ENCODE measurements at places on chromosomes 5 and 9.

- DNase-seq = no peak
Observed at GRCh38 chr9:68914751-68915150, 99.2 kb downstream of the PRKACG start.

- no peak for DNase-seq
Observed at GRCh38 chr5:8770431-8770830, 775.4 kb downstream of the SEMA5A start.

- DNase-seq = no peak
Observed at GRCh38 chr5:82811490-82811889, 265.7 kb downstream of the TMEM167A start.

GRCh38 chr9:137277329-137278041, at the start of gene TOR4A:
Gene TOR4A (plus strand): TSS chr9:137277726. CDS start chr9:137278690, 964 bp downstream.
- DNase-seq = no peak

GRCh38 chr9:69370430-69370829, 45.4 kb downstream of the ENTREP1 start:
- DNase-seq = no peak

DNA sequence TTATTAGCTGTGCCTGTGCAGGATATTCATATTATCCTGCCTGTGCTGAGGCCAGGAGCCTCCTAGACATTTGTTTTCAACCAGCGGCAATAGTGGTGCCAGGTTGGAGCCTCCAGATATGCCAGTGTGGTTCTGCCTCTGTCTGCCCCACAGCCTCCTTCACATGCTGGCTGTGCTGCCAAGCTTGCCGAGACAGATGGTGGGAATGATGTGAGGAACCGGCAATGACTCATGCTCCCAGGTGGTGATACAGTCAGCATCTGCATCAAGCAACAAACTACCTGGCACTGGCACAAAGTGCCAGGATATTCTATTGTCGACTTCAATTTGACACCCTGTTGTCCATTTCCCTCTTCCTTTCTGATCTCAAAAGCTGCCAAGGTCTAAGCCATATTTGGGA, 285.7 kb downstream of the CHSY3 start:
- DNase-seq = no peak

GRCh38 chr5:35502206-35502605, 115.5 kb upstream of the SPEF2 start:
- no peak for DNase-seq

DNA sequence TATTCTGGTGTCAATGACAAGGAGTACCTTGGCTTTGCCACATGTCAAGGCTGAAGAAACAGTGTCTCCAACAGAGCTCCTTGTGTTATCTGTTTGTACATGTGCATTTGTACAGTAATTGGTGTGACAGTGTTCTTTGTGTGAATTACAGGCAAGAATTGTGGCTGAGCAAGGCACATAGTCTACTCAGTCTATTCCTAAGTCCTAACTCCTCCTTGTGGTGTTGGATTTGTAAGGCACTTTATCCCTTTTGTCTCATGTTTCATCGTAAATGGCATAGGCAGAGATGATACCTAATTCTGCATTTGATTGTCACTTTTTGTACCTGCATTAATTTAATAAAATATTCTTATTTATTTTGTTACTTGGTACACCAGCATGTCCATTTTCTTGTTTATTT, 19.8 kb downstream of the CD274 start:
- no peak for DNase-seq

DNA sequence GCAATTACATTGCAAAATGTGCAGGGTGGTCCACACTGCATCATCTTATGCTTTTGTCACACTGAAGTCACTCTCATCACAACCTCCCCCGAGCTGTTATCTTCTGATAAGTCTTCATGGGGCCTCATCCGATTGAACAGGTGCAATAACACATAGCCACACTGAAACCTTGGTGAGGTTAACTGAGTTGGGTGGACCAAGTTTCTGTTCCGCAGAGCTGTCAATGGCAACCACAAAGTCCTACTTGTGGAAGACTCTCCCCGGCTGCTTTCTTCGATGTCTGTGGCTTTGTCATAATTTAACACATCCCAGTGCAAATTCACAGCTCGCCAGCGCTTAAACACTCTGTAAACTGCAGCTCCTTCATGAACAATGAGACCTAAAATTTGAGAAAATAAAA, 112.2 kb downstream of the MARCHF11 start:
- no peak for DNase-seq

DNA sequence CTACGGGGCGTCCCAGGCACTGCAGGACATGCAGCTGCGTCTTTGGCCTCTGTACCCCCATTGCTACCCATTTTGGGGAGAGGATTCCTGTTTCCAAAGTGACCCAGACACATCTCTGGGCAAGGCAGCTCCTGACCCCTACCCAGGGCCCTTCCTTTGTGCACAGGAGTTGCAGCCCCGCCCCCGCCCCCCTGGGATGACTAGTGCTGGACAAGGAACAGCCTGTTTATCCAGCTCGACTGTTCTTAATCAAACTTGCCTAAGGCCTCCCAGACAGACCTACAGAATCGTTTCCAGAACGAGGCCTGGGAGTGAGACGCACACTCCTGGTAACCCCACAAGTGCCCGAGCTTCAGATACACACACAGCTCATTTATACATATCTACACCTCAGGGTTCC, 13.2 kb downstream of the DIPK1B start:
- DNase-seq = no peak

DNA sequence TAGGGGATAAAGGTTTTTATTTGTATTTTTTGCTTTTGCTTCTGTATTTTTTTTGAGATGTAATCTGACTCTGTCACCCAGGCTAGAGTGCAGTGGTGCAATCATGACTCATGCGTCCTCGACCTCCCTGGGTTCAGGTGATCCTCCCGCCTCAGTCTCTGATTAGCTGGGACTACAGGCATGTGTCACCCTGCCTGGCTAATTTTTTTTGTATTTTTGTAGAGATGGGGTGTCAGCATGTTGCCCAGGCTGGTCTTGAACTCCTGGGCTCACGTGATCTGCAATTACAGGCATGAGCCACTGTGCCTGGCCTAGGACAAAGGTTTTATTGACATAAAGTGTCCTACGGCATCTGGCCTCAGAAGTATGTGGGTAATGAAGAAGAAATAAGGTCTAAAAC, 297.1 kb upstream of the C9orf72 start:
- DNase-seq = no peak

DNA sequence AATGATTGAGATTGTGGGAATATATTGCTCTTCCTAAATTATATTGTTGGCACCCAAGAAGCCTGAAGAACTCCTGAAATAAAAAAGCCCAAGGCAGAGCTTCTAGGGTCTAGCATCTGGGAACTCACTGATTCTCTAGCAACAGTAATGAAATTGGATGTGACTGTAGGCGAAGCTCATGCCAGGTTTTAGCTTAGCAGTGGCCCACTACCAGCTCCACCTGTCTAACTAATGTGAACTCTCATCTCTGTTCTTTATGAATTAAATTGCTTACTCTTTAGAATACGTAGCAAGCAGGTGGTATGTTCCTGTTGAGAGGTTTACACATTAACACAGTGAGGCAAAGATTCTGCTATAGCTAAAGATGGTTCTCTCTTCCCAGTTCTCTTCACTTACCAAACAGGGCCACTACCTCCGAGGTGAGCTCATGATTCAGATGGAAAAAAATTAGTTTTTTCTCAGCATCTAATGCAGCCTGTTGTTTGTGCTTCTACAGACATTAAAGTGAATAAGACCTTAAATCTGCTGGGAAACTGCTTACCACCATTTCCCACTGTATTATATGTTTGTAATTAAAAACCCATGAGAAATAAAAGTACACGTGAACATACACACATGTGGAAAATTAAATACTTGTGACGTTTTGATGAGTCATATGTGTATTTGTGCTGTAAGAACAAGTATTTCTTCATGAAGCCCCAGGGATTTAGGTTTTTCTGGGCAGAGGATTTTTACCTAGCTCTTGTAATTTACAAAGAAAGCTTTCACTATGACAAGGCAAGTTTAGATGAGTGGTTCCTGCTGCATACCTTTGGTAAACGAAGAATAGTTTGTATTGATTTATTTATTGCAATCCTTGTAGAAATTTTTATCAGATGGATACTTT, 360.1 kb downstream of the KDM4C start:
- no peak for DNase-seq

DNA sequence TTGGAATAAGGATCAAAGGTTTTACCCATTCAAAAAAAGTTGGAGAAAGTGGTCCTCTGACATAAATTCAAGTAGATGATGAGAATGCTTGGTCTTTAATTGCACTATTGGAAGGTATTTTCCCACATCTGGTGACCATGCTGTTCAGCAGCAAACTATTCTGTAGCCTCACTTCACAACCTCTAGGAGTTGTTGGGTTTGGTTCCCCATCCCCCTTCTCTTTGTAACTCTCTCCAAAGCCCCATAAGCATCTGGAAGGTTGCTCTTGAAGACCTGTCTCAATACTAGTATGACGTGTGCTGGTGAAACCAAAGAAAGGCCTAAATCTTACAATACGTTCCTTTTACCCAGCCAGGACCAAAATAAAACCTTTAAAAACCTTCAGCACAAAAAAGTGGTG, 8.5 kb downstream of the RGMB start:
- no peak for DNase-seq

DNA sequence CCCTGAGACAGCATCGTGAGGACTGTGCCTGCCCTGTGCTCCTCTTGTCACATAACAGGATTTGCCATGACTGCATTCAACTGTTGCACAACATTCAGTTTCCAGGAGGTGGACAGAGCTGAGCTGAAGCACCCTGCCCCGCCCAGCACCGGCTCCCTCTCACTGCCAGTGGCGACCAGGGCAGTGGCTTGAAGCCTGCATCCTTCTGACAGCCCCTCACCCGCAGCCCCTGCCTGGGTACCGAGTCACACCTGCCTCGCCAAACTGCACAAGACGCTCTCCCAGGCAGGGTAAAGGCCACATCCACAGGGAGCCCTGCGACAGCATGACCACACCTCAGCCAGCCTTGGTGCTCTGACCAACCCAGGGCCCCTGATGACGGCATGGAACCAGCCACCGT, 59.9 kb upstream of the ZNF354A start:
- DNase-seq = no peak

DNA sequence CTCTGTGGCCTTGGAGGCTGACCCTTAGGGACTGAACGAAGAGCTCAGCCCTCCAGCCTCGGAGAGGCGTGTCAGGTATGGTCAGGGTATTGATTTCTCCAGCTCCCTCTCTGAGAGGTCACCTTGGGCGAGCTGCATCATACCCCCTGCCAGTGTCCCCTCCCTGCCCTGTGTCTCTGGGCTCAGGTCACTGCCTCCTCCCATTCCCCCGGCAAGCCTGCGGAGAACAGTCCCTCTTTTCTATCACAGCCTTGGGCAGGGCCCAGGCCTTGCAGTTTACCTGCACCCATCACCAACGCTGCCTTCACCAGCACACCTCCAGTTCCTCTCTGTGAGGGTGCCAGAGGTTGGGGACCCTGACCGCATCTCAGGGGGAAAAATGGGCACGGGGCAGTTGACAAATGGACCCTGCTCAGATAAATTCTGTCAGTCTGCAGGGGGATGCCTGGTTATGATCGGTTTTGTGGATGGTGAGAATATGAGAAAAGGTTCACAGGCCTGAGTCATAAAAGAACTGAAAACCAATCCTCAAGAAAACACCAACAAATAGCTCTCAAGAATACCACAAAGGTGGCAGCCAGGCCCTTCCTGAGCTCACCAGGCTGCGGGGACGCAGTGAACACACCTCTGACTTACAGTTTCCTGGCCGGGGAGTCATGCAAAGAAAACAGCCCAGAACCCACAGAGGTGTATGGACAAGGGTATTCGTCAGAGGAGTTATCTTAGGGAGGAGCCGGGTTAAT, 24.7 kb upstream of the RXRA start:
- no peak for DNase-seq

DNA sequence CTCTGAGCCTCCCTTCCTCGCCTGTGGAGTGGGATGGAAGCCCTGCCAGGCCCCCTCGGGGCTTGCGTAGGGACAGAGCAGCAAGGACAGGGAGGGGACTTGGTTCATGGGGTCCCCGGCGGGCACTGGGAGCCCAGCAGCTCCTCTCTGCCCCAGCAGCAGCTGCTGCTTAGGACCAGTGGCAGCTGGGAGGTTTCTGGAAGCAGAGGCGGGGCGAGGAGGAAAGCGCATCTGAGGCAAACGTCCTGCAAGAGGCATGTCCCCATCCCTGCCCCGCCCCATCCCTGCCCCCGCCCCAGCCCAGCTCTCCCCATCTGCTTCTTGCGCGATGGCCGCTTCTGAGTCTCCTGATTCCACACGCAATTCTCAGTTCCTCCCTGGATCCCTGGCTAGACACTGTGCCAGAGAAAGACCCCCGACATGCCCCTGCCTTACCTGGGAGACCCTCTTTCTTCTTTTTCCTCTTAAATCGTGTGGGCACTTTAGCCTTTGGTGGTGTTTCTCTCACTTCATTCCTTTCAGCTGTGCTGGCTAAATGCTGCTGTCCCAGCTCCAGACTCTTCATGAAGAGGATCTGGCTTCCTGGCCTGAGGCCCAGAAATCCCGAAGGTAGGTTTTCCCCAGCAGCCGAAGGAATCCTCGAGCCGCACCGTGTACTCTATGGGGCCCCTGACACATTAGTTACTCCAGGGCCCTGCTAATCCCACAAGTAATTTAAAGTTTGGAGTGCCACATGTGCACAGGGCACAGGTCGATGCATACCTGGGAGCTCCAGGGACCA, 4.4 kb upstream of the OR2S2 start:
- no peak for DNase-seq

GRCh38 chr5:111454776-111455175, 57.6 kb downstream of the STARD4 start:
- DNase-seq = no peak

- DNase-seq = no peak
Observed at GRCh38 chr5:78364005-78364404, 3.6 kb downstream of the SCAMP1 start.

- DNase-seq = no peak
Observed at GRCh38 chr9:90301277-90301653, 341.4 kb downstream of the DIRAS2 start.

DNA sequence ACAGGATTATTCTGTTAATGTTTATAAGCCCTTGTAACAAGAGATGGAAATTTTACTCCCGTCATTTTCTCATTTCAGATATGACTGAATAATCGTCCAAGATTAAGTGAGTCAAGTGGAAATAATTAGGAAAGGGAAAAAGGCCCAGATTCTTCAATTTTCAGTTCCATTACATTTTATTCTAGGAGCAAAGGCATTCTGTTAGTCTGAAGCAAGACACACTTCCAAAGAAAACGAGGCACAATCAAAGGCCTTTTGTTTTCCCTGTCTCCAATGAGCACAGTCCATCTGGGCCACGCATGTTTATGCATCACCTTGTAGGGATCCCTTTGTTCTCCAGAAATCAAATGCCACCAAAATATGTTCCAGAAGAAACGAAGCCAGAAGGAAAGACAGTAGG, 382.9 kb upstream of the RFX3 start:
- no peak for DNase-seq

GRCh38 chr5:40877371-40877988, 31.8 kb upstream of the C7 start:
- DNase-seq = no peak
